ENCODE measurements at places on chromosomes 7 and 10.

GRCh38 chr10:9733766-9734165 is 1283.9 kb upstream of the CELF2 start:
- no peak for DNase-seq

- DNase-seq, result no peak
These were observed 272.5 kb downstream of the DGKB start for GRCh38 chr7:14630048-14630447.

GRCh38 chr10:109993551-109994330 is 14.0 kb upstream of the ADD3 start:
- DNase-seq, result no peak

DNA sequence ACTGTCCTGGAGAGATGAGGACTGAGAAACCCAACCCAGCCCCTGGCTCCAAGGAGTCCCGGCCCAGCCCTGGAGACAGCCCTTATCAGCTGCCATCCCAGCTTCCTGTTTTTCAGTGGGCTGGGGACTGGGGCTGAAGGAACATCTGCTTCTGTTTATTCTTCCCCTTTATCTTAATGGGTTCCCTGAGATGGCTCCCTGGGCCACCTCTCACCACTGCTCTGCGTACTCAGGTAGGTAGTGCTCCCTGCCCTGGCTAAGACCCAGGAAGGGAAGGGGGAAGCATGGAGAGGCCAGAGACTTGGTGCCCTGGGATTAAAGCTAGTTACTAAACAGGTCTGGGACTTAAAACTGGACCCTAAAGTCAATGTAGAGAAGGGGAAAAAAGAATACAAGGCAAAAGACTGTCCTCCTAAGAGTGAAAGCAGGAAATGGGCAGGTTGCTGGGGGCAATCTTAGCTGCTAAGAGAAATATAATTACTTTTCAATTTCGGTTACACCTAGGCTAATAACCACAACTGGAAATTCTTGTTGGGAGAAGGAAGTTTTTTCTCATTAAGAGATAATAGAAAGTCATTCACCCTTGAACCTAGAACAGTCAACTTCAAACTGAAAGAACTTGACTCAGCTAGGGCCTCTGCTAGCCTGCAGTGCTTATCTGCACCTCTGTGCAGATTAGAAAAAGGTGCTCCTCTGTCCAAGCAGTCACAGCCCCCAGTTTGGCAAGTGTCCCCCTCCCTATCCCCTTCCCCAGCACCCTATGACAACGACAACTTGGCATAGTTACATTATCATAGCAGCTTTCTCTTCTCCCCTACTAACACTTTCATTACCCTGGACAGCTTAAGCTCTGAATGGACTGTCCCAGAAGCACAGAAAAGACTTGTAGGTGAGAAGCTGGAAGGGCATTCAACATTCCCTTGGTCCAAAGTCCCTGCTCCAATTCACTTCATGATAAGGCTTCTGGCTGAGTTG is 65.6 kb upstream of the KDM7A start:
- no peak for DNase-seq

DNA sequence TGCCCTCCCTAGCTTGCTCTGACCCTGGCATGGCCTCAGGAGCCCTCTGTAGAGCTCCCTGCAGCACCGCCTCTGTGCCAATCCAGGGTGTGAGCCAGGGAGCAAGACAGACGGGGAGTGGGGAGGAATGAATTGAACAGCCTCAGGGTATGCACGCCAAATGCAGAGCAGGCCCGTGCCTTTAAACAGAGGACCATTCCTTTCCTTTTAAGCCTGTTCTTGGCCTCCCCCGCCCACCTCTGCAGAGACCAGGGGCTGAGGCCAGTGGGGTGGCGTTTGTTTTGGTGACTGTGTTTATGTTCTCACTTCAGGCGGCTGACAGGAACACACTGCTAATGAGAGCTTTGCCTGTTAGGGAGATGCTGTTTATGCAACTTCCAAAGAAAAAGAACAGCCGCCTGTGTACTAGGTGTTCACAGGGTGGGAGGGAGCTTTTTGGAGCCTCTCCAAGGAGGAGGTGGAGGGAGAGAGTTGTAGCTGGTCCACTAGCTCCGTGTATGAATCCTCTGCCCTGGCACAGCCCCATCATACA is 528.1 kb upstream of the DPP6 start:
- DNase-seq, result no peak

DNA sequence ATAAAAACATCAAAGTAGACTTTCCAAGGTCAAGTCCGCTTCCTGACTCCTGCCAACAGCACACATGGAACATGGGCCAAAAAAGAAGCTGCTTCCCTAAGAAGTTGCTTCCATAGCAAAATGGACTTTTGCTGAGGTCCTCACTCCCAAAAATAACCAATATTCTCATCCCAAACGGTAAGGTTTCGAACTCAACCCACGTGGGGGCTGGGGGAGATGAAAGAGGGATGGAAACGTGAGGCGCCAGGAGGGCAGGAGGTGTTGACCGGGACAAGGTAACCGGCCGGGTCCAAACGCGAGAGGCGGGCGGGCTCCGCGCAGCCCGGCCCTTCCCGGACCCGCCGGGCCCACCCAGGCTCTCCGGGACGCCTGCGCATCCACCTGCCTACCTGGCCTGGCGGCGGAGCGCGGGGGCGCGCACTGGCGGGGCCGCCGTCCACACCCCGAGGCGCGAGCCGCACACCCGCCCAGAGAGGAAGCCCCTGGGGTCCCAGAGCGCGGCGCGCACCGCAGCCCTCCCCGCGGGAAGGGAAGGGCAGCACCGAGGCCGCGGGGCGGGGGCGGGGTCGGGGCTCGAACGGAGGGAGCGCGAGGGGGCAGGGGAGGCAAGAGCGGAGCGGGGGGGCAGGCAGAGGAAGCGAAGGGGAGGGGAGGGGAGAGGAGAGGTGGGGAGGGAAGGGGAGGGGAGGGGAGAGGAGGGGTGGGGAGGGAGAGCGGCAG is 742 bp downstream of the LMBR1 start:
- peak; percentile 47 for DNase-seq

DNA sequence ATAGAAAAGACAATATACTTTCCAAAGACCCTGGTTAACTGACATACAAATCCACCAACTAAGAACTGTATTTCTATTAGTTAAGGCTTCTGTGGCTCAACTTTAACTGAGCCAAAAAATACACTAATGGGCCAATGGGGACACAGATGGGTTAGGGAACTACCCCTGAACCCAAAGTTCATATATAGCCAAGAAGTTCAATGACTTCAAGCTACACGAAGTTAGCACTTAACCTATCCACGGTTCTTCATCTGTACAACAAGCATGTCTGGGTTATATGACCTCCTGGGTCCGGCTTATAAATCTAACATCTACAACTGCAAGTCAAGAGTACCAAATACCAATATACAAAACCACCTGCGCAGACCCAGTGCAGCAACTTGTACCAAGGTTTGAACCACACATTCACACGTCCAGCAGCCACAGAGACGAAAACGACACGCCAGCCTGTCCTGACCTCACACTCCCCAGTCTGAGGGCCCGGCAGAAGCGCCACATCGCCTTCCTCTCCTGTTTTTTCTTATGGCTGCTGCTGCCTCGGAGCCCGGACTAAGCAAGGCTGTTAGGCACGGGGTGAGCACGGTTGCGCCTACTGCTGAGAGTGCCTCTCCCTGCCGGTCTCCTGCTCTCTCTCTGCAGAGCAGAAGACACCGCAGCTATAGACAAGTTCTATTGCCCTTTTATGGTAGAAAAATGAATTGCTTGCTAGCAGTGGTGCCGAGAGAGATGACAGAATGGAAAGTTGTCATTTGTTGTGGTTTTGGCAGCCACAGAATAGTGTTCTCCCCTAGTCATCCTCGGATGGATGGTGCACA is 86.3 kb downstream of the RNF216 start:
- DNase-seq, result peak; percentile 40

DNA sequence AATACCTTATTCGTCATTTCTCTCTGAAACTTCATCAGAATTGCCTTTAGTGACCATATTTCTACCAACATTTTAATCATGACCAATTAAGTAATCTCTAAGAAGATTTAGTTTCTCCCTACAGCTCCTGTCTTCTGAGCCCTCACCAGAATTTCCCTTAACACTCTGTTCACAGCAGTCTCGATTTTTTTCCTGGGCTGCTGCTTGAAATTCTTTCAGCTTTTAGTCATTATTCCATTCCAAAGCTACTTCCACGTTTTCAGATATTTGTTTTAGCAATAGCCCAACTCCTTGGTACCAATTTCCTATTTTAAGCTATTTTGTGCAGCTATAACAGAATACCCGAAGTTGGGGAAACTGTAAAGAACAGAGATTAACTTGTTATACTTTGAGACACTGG is 192.4 kb upstream of the DKK1 start:
- no peak for DNase-seq

GRCh38 chr7:51310131-51310583 is 6.5 kb downstream of the COBL start:
- no peak for DNase-seq

DNA sequence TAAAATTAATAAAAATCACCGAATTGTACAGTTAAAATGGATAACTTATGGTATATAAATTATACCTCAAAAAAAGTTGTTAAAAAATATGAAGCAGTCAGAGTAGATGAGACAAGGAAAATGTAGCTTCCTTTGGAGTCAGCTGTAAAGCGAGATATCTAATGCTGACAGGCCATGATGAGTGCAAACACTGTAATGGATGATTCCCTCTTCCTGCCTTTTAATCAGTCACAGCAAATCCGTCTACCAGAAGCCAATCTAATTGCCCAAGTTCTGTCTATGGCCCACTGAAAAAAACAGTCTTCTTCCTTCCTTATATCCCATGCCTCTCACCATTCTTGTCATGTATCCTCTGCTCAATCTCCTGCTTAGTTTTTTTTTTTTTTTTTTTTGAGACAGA is 59.9 kb upstream of the DNAJB12 start:
- DNase-seq, result no peak

All from stimulated activated CD8-positive, alpha-beta memory T cell treated with anti-CD3 and anti-CD28 coated beads, Interleukin-4, amount 100 ng/mL, for 24 hours (primary cell).